ENCODE measurements at places on chromosomes 2 and 18. TPM values are rescaled to one million over a fixed set of nuclear protein-coding genes. Genes with fewer than 3 reads are reported as not detected.

The ALPP gene
- total RNA-seq: not detected

The G6PC2 gene
- total RNA-seq: not detected

The ADRA2B gene
- total RNA-seq: not detected

The NMUR1 gene
- total RNA-seq: not detected

The FHL2 gene
- 185 TPM for total RNA-seq

The CDK15 gene
- 18.3 TPM for total RNA-seq

The MARCO gene
- total RNA-seq: not detected

The TXNDC2 gene
- total RNA-seq: not detected

The PDCD1 gene
- total RNA-seq: not detected

The GALNT3 gene
- 0.84 TPM for total RNA-seq

The B4GALT6 gene
- 3.0 TPM for total RNA-seq

The ASB18 gene
- not detected for total RNA-seq

The PLGLB1 gene
- not detected for total RNA-seq

The LYG1 gene
- 0.45 TPM for total RNA-seq

The FOSL2 gene
- 31.5 TPM for total RNA-seq

The CASP8 gene
- total RNA-seq: 16.8 TPM

The TYMS gene
- 80.9 TPM for total RNA-seq

The TRABD2A gene
- total RNA-seq: 6.8 TPM

The SCYGR4 gene
- total RNA-seq: not detected

The MC2R gene
- not detected for total RNA-seq

The RAB31 gene
- 9.9 TPM for total RNA-seq

The MAB21L4 gene
- not detected for total RNA-seq

The CKAP2L gene
- 19.8 TPM for total RNA-seq

The LYPD6B gene
- not detected for total RNA-seq

The RNF125 gene
- 0.30 TPM for total RNA-seq

The CYP27C1 gene
- total RNA-seq: not detected

The ZBTB7C gene
- not detected for total RNA-seq

The REG3G gene
- total RNA-seq: not detected

The CTLA4 gene
- not detected for total RNA-seq
